CD4-positive, alpha-beta T cell treated with Interleukin-21 for 1 hour (primary cell): ENCODE measurements at places on chromosomes 2 and 18.

DNA sequence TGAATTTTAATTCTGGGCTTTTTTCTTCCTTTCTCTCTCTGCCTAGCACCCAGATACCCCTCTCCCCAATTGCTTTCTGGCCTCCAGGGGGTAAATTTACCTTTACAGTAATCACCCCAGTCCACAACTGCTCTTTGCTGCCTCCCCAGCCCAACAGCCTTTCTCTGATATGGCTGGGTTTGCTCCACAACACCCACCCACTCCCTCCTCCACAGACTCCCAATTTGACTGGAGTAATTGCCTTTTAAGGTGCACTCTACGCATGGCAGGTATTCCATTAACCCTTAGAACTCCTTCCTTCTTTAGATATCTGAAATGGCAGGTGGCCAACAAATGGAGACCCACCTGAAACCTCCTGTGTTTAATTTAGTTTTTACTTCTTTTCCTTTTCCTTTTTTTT, 3.6 kb downstream of the CELF4 start:
- DNase-seq: no peak

- DNase-seq: no peak
These were observed 195.5 kb downstream of the L3MBTL4 start for GRCh38 chr18:6219116-6219717.

- no peak for DNase-seq
These were observed 834.4 kb upstream of the DDX18 start for GRCh38 chr2:116979916-116980764.

DNA sequence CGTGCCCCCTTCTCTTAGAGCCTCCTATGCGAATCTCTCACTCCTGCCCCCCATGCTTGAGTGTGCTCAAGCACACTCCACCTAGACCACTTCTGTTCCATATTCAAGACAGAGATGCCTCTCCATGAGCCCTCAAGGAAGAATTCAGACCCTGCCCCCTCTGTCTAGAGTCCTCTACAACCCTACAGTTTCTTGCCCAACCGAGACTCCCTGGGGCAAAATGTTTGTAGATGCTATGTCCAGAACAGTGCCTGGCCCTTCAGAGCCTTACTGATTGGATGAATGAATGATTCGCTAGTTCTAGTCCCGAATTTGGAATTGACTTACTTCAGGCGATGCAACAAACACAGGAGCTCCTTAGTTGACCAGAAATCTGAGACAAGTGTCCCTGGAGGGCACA, 8.7 kb downstream of the APCDD1 start:
- no peak for DNase-seq

GRCh38 chr18:5604778-5605177, 61.0 kb upstream of the EPB41L3 start:
- no peak for DNase-seq

GRCh38 chr18:72378016-72378415, 166.1 kb downstream of the CBLN2 start:
- no peak for DNase-seq

GRCh38 chr2:165601065-165601830, 131.8 kb downstream of the CSRNP3 start:
- no peak for DNase-seq

DNA sequence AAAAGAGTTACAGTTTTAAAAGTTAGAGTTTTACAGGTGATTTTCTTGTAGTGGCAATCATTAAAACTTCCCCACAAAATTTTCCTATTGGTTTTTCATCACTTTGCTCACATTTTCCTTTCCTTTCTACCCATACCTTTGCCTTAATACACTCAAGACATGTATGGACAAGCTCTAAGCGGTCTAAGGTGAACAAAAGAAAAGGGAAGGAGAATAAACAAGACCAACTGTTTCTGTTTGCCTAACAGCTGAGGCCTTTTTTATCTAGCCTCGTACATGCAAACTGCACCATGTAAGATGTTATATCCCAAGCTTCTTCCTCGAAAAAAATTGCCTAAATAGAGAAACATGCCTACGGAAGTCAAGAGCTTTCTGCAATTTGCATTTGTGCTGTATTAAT, 33.9 kb upstream of the TBC1D8 start:
- DNase-seq: no peak

DNA sequence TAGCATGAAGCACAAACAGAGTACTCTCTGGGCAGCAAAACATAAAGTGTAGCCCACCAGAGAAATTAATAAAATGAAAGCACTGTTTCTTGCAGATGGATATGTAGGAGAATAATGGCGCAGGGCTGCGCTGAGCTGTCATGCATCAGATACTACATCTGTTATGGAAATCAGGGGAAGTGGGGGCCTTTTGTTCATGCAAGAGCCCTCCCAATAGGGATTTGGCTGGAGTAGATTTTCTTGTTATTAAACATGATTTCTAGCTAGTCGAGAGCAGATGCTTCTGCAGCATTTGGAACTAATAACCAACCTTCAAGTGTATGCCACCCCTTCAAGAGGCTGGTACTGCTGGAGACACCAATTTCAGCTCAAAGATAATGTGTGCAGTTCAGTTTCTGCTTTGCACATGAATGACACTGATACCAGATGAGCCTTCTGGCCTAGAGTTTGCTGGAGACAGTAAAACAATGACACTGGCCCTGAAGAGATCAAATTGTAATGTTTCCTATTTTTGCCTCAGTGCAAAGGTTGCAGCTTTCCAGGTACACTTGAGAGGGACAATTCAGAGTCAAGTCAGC, 58.0 kb downstream of the RND3 start:
- DNase-seq: no peak

GRCh38 chr2:214753455-214753854, 56.0 kb downstream of the BARD1 start:
- DNase-seq: no peak

DNA sequence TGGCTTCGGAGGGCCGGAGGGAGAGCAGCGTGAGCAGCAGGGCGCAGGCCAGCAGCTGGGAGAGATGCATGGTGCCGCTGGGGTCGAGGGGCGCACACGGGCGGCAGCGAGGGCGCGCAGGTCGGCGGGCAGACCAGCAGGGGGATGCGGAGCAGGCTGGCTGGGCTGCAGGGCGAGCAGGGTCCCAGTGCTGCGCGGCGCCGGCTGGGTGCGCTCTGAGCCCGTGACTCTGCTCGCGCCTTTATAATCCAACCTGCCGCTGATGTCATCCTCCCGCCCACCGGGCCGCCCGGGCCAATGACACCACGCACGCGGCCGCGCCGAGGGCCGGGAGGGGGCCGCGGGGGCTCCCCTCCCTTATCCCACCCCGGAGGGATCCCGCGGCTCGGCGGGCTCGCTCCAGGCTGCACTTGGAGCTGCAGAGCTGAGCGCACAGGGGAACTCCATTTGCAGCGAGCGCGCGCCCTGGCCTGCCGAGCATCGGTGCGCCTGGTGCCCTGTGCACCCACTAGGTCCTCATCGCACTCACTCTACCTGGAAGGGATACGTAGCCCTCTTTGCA, at the start of gene NPPC:
TSS of gene NPPC (minus strand) at position 217 of the 562 bp plus-strand sequence. CDS start at position 70, 147 bp downstream.
- peak; percentile 20 for DNase-seq

DNA sequence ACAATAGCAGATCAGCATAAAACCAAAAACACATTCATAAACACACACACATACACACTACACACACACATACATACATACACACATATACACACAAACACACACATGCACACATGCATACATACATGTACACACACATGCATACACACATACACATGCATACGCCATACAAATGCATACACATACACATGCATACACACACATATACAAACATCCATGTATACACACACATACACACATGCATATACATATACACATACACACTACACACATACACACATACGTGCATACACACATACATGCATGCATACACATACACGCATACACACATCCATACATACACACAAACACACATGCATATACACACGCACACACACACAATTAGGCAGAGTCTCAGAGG, 490.1 kb downstream of the TNS1 start:
- no peak for DNase-seq

DNA sequence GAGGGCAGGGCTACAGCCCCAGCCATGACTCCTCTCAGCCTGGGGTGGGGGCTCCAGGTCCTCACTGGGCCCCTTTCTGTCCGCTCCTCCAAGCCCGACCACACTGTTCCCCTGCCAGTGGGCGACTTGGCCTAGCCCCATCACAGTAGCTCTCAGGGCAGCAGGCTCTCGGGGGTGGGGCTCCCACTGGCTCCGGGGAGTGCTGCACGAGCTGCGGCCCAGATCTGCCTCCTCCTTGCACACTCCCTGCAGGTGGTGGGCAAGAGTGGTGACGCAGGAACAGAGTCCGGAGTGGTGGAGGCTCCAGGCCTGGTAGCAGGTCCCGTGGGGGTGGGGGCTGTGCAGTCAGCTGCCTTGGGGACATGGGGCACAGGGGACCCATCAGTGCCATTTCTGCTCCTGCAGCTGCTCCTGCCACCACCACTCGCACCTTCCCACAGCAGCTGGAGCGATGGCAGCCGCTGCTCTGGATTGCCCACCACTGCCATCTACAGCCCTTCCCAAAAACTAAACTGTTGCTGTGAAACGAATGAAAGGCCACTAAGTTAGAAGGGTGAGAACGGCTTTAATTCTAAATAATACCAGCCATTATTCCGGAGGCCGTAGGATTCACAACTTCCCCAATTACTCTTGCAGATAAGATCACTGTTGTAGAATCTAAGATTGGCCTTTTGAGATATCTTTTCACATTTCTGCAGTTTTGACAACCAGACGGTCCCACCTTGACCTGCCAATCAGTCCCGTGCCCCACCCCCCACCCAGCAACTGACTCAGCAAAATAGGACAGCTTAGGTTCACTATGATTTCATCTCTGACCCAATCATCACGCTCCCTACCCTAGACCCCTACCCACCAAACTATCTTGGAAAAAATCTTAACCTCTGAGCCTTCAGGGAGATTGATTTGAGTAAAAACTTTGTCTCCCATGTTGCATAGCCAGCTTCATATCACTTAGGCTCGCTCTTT, 530.2 kb downstream of the DCC start:
- DNase-seq: no peak

- peak; percentile 68 for DNase-seq
These were observed 94.4 kb upstream of the TGFA start for GRCh38 chr2:70647873-70648481.

DNA sequence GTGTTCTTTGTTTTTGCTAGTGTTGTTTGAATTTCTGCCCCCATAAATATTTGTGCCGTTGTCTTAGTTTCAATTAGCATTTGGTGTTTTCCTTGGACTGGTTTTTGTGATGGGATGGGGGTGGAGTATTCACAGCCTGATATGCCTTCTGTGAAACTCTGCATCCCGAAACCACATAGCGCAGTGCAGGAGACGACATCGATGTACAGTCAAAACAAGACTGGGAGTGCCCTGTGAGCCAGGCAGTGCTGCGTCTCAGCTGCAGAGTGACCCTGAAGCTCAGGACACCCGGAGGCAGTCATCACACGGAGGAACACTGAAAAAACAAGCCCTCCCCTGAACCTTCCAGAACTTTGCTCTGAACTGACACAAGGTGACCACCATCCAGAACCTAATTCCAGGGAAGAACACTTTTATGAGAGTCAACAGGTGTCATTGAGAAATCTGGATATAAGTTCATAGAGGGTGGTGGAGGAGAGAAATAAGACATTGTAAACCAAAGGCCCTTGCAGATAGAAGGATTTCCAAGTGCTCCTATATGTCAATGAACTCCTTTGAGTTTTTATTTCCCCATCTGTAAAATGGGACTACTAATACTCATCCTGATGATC, 61.2 kb upstream of the CABLES1 start:
- no peak for DNase-seq

- no peak for DNase-seq
These were observed 544.6 kb upstream of the ZEB2 start for GRCh38 chr2:145064511-145064910.

GRCh38 chr2:46181306-46181705, 115.9 kb upstream of the EPAS1 start:
- no peak for DNase-seq

DNA sequence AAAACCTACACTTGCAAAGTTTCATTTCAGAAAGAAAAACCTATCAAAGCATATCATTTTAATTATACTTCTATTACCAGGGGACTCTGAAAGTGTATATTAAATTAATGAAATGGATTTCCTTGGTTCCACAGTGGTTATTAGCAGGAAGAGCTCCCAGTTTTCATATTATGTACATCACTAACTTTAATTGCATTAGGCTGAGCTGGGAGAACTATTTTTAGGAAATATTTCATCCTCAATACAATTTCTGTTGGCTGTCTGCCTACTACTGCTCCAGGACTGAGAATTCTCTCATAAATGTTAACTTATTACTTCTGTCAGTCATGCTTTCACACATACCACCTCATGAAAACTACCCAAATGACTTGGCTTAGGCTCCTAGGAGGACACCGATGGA, 301.4 kb downstream of the CMPK2 start:
- no peak for DNase-seq

DNA sequence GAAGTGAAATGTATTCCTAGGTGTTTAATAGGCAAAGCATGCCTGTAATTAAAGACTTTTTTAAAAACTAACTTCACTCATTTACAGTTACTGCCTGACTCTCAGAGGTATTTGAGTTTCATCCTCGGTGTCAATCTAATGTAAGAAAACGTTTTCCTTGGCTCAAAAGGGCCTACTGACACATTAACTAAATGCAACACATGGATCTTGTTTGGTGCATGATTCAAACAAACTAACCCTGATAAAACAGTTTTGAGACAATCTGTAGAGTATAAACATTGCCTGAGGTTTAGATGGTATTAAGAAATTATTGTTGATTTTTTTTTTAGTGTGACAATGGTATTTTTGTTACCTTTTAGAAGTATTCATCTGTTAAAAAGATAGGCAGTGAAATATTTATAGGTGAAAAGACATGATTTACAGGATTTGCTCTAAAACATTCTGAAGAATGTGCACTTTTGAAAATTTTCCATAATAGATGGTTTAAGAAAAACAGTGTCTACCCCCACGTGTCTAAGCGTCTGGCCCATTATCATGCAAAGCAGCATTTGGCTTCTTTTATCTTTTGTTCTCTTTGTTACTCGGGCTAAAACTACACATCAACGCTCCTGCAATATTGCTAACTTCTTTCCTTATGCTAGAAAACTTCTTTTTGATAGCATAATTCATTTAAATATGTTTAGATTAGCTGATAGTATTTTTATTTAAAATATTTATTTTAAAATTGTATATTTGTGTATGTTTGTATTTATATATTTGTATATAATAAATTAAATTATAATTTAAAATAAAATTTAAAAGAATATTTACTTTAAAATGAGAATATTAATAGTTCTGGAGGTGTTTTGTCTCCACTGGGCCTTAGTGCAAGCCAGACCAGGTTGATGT, 160.2 kb upstream of the NDUFV2 start:
- no peak for DNase-seq

- peak; percentile 14 for DNase-seq
These were observed 180.5 kb downstream of the DIS3L2 start for GRCh38 chr2:232142049-232142448.

- no peak for DNase-seq
These were observed 24.2 kb upstream of the E2F6 start for GRCh38 chr2:11490194-11490593.

GRCh38 chr2:68992933-68993332, 18.5 kb downstream of the GKN1 start:
- DNase-seq: no peak

DNA sequence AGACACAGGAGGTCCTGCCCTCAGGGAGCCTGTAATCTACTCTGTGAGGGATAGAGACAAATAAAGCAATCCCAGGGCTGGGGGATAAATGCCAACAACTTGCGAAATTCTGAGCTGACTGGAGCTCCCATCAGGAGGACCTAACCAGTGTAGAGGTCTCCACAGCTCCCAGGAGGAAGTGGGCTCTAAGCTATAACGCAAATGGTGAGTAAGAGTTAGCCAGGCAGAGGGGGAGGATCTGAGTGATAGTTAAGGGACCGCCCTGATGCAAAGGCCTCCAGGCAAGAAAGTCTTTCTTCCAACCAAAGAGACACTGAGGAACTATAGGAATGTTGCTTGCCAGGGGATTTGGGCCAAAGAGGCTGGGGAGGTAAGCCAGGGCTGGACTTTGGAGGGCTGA, 16.0 kb upstream of the ZNF532 start:
- DNase-seq: no peak
